Naive thymus-derived CD4-positive, alpha-beta T cell (primary cell): ENCODE measurements at places on chromosomes 5 and 9. TPM values are rescaled to one million over a fixed set of nuclear protein-coding genes. Genes with fewer than 3 reads are reported as not detected.
A peak's percentile ranks its signal among the peaks of the same experiment; 100 is the strongest.

The SPOCK1 gene
- total RNA-seq = 2.8 TPM

The DELE1 gene
- total RNA-seq = 75.4 and 77.3 TPM in 2 replicates

The HTR4 gene
- total RNA-seq = not detected

The OR1N1 gene
- total RNA-seq = not detected

The EQTN gene
- not detected in 2 replicates for total RNA-seq

The PCDHGA10 gene
- 0.39 TPM for total RNA-seq

The SREK1IP1 gene
- total RNA-seq = 20.3 TPM

DNA sequence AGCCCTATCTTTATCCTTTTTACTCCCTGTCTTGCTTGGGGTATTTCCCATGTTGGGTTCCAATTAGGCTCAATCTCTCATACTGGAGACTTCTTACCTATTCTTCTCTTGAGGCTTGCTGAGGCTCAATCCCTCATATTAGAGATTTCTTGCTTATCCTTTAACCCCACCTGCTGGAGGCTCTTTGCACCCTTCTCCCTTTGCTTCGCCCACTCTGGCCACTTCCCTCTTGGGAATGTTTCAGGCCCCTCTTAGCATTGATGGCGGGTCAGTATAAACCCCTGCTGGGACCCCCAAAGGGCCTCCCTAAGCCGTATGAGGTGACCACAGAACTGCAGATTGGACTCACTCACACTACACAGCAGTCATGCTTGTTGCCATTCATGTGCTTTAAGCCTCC lies 69.3 kb upstream of the CDK20 start:
- DNase-seq = no peak

- DNase-seq = no peak
These were observed 356.9 kb upstream of the NUDT12 start for GRCh38 chr5:103919506-103919905.

GRCh38 chr5:73625372-73625943 lies 538 bp upstream of the ARHGEF28 start:
- no peak for DNase-seq

GRCh38 chr5:135578685-135579341 lies at the start of gene CXCL14:
TSS of gene CXCL14 (minus strand) at chr5:135578991. CDS start at chr5:135578778, 213 bp downstream.
- DNase-seq = no peak

GRCh38 chr5:12330993-12331588 lies 426.8 kb upstream of the CTNND2 start:
- no peak for DNase-seq

DNA sequence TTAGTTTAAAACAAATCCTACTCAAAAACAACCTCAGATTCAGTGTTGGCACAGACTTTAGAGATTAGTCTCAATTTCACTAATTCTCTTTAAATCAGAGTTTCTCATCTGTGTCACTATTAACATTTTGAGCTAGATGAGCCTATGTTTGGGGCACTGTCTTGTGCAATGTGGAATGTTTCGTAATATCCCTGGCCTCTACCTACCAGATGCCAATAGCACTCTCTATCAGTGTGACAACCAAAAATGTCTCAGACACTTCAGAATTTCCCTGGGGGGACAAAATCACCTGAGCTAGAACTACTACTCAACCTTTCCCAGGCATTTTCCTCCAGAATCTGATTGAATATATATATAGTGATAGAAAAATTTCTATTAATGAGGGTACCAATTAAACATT lies 465.2 kb upstream of the RGMB start:
- no peak for DNase-seq

GRCh38 chr9:110975278-110975677 lies 63.0 kb downstream of the LPAR1 start:
- DNase-seq = no peak

DNA sequence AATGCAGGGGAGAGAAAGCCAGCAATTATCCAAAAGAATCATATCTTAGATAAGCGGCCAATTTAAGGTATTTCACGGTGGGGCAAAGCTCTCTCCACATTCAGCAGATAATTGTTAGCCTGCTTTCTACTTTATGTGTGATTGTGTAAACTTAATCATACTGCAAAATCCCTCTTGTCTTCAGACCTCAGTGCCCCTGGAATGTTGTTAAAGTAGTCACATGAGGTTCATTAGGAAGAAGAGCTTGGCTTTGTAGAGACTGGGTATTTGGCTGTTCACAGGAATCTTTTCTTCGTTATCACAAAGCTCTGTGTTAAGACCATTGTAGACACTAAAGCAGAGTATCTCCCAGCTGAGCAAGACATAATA lies 127.0 kb downstream of the RFK start:
- DNase-seq = no peak

DNA sequence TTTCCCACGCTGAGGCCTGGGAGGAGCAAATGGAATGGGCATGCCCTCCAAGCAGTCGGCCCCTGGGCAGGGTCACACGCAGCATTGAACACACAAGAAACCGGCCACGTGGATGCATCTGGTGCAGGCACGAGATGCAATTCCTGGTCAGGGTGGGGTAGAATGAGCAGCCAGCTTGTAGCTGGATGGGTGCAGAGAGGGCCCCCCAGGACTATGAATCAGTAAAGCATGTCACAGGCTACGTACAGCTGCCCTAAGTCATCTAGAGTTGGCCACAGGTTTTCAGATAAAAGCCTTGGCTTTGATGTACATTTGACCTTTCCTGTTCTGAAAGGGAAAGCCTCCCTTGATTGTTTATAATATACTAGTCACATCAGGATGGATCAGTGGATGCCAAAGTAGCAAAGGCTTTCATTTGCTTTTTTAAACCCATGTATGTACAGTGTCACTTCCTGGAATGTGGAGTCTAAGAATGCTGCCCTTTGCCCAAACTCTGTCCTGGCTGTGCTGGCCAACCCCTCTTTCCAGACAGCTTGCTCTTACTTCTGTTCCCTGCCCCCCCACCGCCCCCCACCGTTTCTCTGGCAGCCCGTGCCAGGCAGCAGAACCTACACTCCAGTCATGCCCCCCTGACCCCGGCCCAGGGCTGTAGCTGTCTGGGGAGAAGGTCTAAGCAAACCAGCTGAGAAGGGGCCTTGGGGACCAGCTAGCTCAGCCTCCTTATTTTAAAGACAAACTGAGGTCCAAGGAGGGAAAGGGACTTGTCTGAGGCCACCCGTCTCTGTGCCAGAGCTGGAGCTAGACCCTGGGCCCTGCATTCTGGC lies 169.2 kb downstream of the HSPA4 start:
- no peak for DNase-seq

DNA sequence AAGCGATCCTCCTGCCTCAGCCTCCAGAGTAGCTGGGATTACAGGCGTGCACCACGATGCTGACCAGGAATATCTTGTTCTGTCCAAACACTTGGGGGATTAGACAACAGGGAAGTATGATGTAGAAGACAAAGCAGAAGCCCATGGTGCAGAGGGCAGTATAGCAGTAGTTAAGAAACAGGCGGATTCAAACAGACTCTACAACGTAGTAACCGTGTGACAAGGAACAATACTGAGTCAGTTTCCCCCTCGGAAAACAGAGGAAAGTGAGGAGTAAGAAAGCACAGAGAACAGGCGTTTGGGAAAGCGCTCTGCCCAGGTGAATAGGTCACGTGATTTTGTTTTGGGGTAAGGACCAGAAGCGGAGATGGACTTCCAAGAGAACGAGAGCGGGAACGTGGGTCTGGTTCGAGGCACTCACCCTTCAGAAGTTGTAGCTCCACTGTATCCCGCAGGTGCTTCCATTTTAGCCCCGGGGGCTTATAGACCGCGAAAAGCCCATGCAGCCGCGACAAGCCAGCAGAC lies 306 bp downstream of the TRUB2 start:
- DNase-seq = no peak

GRCh38 chr5:149151717-149152116 lies 10.4 kb downstream of the ABLIM3 start:
- DNase-seq = no peak

DNA sequence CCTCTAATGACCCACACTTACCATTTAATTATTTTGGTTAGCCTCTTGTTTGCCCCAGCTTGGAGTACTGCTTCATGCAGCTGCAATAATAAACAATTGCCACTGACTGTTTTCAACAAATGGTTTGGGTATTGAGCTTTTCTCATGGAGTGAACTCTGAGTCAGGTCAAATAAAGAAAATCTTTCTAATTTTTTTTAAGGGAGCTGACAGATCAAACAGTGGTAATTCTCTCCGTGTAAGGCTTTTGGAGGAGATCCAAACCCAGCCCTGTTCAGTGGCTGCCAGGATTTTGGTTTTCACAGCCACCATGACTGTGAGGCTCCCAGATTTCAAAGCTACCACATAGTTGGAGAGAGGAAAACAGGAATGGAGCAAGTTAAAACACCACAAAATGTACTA lies 110.7 kb upstream of the EFNA5 start:
- DNase-seq = no peak

GRCh38 chr9:133591985-133592384 lies 17.2 kb downstream of the FAM163B start:
- no peak for DNase-seq

GRCh38 chr5:117411701-117412100 lies 837.1 kb upstream of the SEMA6A start:
- no peak for DNase-seq

- DNase-seq = no peak
These were observed 13.4 kb upstream of the GRIN3A start for GRCh38 chr9:101751895-101752294.

- peak; percentile 35 for DNase-seq
These were observed 296.8 kb downstream of the PARP8 start for GRCh38 chr5:50962934-50963872.

DNA sequence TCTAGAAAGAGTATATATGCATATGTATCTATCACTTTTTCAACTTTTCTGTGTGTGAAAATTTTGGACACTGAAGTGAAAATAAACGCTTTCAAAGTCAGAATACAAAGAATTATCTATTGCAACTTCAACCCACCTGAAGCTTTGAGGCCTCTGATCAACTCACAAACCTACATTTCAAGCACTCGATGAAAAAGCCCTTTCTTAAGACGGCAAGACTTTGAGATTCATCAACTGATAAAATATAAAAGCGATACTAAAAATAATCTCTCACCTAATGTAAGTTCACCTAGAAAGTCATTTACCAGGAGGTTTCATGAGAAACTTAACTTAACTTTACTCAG lies 1.2 kb downstream of the GOLPH3 start:
- DNase-seq = peak; percentile 28

GRCh38 chr5:179852993-179853547 lies 5.5 kb downstream of the MRNIP start:
- DNase-seq = no peak

DNA sequence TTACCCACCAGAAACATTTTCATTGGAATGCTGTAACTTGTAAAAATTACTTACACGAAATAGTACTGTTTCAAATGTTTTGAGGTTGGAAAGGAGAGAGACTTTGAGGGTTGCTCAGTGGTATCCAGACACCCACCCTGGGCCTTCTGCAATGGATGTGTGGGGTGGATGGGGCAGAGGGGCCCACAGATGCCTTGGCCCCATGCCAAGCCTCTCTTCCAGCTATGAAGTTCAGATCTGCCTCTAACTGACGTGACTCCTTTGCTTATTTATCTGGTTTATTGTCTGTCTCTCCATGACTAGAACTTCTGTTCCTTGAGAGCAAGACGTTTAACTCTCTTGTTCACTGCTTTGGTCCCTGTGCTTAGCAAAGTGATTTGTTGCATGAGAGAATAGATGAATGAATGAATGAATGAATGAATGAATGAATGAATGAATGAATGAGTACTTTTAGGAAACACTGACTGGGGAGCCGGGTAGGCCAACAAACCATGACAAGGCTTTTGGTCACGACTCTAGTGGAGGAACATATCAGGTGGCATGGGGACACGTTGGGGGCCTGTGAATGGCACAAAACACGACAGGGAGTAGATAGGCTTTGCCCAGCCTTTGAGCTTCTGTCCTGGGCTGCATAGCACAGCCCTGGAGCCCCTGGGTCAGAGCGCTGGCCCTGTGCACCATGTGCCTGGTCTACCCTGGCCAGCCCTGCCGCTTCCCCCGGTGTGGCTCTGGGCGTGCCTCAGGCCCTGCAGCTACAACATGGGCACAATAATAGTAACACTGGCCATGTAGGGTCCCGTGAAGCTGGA lies 31.8 kb downstream of the AK8 start:
- no peak for DNase-seq
